ENCODE measurements at places on chromosomes 6 and 20.
A peak's percentile ranks its signal among the peaks of the same experiment; 100 is the strongest.

DNA sequence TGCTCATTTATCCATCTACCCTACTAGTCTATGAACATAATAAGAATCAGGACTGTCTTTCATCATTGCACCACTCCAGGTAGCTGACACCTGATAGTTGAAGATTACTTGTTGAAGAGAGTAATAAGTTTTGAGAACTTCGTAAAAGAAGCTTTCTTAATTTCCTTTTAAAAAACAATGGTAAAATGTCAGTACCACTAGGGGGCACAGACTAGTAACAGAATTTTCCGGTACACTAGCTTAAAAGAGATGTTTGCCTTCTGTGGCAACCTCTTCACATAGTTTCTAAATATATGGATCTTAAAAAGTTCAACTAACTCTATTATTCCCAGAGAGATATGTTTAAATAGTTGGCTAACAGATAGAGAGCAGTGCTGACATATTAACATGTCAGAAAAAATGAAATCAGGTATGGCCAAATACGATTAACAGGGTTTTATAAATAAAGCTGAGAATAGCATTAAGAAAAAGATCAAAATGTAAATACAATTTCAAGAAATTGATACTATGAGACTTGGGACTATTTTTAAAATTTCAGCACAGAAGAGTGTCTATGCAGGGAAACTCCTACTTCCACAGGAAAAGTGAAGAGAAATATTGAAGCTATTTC, 5.4 kb upstream of the KCNQ5 start:
- DNase-seq, result no peak

DNA sequence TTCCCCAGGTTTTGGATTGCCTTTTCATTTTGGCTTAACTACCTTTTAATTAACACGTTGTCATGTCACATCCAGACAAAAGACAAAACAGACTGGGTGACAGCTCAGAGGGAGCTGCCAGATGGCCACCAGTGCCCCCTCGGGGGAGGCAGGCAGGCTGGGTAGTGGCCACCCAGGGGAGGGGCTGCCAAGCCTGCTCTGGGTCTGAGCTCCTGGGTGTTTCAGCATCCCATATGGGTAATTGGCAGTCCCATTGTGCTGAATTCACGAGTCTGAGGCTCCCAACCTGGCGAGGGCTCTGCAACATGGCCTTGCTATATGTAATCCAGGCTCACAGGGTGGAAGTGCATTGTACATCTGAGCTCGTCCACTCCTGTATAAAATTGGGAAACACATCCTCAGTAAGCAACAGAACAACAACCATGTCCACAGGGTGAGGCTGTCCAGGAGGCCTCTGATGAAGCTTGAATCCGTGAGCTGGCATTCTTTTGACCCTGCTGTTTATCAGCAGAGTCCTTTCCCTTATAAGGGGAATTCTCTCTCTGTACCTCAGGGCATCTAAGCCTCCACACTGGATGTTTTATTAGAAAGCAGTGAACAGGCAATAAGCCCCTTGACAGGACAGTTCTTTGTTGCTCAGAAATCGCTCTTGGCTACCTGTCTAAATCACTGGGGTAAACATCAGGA, 111.7 kb upstream of the SLC22A23 start:
- no peak for DNase-seq

GRCh38 chr20:38353316-38353715, 7.0 kb downstream of the LBP start:
- no peak for DNase-seq

- DNase-seq, result no peak
Measured at GRCh38 chr6:42973926-42974325, 5.1 kb downstream of the PEX6 start.

DNA sequence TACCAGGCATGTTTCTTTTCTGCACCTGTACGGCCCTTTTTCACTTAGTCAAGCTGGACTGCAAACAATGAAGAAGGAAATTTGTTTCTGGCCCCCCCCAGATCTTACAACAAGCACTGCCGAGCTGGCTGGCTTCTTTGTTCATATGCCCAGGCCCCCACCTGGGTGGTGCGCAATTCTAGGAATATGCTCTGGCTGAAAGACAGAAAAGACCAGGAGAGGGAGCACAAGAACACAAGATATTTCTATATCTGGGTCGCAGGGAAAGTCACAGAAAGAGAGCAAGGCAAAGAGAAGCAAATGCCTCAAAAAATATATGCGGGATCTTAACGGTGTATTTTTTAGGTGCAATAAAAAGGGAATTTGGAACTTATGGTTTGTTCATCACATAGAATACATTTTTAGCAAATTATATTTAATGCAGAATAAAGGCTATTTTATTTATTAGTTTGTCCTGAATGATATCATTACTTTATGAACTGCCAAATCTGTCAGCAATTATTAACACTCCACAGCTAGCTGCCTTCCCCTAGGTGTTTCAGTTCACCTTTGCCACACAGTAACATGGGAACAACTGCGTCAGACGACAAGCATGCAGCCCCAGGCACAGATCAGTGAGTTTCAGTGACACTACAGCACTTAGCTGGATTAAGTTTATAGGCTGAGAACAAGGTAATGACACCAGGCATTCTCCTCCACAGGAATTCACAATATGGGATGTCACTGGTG, 76.5 kb downstream of the GJA10 start:
- DNase-seq, result peak; percentile 34

DNA sequence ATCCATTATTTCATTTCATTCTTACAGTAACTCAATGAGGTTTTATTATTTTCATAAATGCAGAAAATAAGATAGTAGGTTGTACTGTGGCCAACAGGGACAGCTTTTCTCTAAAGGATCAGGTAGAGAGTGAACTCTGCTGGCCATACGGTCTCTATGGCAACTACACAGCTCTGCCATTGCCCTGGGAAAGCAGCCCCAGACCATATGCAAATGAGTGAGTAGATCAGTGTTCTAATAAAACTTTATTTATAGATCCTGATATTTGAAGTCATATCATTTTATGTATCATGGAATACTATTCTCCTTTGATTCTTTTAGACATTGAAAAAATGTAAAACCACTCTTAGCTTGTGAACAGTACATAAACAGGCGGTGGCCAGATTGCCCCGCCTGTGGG, 192.5 kb upstream of the RREB1 start:
- DNase-seq, result no peak

GRCh38 chr6:10441004-10441654, 26.3 kb upstream of the TFAP2A start:
- DNase-seq, result no peak

DNA sequence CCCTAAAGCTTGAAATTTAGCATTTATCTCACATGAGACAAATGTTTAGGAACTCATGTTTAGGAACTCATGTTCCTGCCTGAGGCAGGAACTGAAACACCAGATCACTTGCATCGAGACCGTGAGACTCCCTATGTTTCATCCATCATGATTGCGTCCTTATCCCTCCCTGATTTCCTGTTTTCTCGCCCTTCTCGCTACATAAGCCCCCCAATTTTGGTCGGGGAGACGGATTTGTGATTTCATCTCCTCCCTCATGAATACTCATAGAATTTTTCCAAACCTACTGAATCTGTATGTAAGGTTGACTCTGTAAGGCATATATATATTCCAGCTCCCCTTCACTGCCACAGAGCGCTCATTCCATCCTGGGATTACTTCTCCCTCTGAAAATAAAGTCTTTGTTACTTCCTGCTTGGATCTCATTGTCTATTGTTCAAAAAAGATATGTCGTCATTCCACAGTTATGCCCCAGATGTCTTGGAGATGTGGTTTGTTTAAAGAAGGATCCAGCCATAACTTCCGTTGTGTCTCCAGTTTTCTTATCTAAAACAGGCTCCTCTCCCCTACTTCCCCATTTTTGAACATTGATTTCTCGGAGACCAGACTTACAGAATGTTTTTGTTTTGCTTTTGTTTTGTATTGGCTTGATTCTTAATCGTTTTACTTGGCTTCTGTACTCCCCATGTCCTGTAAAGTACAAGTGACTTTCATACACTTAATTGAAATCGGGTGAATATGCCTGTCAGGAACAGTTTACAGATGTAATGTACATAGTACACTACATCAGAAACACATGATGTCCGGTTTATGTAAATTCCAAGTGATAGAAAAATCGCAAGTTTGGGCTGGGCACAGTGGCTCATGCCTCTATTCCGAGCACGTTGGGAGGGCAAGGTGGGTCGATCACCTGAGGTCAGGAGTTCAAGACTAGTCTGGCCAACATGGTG, 118.7 kb downstream of the HFE start:
- DNase-seq, result peak; percentile 6

DNA sequence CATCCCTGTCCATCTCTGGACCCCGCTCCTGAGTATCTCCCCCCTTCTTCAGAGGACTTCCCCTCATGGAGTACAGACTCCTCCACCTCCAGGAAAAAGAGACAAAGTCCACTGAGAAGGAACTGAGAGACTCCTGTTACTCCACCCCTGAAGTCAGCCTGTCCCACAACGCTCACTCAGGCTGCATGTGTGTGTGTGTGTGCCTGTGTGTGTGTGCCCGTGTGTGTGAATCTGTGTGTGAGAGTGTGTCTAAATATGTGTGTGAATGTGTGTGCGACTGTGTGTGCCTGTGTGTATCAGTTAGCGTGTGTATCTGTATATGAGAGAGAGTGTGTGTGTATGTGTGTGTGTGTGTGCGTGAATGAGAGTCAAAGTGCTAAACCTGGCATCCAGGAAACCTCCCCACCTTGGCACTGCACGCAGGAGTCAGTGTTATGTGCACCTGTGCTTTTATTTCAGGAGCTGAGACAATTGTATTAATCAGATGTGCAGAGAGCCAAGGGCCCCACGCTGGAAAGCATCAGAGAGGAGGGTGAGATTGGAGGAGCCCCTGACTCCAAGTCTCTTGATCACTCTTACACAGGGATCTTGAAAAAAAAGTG, 39.0 kb downstream of the HLA-A start:
- DNase-seq, result no peak

DNA sequence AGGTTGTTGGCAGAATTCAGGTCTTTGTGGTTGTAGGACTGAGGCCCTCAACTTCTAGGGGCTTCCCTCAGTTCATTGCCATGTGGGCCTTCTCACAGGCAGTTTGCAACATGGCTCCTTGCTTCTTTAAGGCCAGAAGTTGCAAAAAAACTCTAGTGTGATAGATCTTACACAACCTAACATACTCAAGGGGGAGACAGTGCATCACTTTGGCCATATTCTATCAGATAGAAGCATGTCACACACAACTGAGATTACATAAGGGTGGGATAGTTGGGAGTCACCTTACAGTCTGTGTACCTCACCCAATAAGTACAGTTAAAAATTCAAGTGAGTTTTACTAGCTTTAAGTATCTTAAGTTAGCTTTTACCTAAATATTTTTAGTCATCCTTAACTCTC, 1.6 kb downstream of the SIRPD start:
- DNase-seq, result peak; percentile 21

- DNase-seq, result peak; percentile 31
Measured at GRCh38 chr20:58868795-58869194, 16.3 kb downstream of the GNAS start.

DNA sequence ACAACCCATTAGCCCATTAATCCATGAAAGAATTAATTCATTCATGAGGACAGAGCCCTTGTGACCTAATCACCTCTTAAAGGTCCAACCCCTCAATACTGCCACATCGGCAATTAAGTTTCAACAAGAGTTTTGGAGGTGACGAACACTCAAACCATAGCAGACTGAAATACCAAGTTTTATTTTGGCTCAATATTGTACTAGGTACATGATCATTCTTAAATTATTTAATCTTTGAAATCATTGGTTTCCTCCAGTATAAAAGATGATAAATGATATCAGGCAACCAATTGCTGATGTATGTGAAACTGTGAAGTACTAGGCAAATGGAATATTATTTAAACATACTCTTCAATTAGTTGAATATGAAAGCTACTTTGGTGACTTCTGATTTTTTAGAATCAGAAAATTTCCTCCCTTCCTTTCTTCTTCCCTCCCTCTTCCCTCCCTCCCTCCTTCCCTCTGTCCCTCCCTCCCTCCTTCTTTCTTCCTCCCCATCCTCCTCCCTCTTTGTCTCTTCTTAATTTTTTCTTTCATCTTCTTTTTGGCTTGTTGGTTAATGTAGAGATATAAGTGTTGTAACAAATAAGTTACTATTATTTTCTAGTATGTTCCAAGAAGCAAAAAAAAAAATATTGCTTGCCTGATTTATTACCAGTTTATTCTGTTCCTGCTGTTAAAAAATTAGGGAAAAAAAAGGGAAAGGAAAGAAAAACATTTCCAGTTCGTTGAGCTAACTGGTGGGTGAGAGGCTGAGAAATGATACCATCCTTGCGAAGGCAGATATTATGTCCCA, 233.9 kb upstream of the ZNF217 start:
- no peak for DNase-seq

DNA sequence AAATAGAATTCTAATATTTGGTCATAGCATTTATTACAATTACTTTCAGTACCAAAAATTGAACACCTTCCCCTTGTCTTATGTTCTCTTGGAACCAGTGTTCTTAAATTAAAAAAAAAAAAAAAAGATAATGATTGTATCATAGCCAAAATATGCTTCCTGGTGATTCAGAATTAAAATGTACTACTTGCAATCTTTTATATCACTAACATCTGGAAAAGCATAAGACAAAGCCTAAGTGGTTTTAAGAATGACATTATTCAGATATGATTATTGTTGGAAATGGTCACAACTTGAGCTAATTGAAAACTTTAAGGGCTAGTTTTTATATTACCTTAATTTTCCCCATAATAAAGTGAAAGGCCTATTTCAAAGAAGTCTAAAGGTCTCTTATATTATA, 493.3 kb upstream of the MARCKS start:
- no peak for DNase-seq

GRCh38 chr6:148720406-148720805, 26.4 kb upstream of the UST start:
- DNase-seq, result no peak

DNA sequence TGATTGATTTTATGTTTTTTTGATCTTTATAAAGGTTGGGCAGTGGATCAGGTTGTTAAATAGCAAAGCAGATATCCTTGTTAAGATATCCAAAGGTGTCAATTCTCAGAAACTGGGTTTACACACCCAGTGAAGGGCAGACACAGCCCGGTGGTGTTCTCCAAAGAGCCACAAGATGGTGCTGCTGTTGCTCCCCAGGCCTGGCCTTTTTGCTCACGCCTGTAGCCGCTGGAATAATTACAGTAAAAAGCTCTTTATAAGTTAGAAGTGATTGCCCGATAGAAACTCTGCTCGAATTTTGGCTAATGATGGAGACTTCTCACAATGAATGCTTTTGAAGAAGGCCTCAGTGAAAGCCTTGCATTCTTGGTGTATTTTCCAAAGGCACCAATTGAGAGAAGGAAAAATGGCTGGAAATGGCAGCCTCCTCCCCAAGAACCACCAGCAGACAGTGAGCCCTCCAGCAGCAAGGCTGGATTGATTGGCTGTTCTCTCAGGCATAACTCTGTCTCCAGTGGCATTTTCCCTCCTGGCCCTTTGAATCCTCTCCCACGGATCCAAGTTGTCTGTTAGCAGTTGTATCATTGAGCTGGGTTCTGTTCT, 120.5 kb upstream of the CHD6 start:
- peak; percentile 17 for DNase-seq

DNA sequence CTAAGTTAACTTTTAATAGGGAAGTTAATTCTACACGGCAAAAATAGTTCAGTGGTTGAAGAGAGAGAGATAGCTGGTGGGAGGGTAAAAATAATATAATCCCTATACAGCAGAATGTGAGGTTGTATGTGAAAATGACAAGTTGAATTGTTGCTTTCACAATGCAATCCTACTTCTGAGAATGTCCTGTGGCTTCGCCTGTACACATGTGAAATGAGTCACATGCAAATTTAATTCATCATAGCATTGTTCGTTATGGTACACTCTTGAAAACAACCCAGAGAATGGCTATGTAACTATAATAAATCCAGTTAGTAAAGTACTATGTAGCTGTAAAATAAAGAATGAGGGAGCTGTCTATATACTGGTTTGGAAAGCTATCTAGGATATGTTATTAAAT, 46.0 kb upstream of the HINT3 start:
- DNase-seq, result no peak

All from CD4-positive, alpha-beta T cell treated with Interleukin-6 for 4 hours (primary cell).